ENCODE measurements at places on chromosomes 7 and 10.
A peak's percentile ranks its signal among the peaks of the same experiment; 100 is the strongest.

GRCh38 chr7:149867762-149868622, 5.8 kb upstream of the ATP6V0E2 start:
- DNase-seq, result no peak

DNA sequence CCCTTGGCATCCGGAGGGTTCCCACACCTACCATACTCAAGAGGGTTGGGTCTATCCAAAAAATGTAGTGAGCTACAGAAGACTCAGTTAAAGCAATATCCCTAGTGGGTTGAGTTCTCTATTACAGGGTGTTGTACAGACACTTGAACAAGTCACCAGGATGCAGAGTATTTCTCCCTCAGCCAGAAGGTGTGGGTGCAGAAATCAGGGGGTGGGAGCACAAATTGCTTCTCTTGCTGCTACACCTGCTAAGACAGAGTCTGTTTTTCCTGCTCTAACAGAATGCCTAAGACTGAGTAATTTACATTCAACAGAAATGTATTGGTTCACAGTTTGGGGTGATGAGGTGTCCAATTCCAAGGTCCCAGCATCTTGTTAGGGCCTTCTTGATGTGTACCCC, 433.4 kb downstream of the TCERG1L start:
- DNase-seq, result no peak

GRCh38 chr10:102233997-102234396, 7.3 kb downstream of the PITX3 start:
- no peak for DNase-seq

- no peak for DNase-seq
Observed at GRCh38 chr10:11763501-11763861, 21.3 kb downstream of the ECHDC3 start.

GRCh38 chr7:28062197-28062991, 118.2 kb downstream of the JAZF1 start:
- peak; percentile 74 for DNase-seq

DNA sequence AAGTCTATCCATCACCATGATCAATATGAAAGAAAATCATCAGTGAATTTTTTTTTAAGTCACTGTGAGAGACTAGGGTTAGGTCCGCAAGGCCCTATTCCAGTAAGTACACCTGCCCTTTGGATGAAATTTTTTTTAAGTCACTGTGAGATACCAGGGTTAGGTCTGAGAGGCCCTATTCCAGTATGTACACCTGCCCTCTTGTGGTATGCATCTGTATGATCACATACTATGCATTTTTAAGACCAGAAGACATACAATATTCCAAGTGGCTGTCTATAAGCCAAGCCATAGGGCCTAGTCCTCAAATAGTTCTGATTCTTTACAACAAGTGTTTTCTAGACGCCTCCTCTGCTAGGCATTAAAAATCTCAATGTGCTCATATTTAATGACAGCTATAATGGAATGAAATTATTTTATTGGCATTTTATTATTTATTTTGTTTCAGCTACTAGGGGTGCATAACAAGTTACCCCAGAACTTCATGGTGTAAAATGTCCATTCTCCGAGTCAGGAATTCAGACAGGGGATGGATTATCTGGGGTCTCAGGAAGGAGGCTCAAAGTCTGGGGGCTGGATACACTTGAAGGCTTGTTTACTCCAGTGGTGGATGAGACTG, 53.1 kb downstream of the TEX36 start:
- DNase-seq, result peak; percentile 45

- DNase-seq, result no peak
Observed at GRCh38 chr7:70406186-70406949, 725.6 kb upstream of the GALNT17 start.

DNA sequence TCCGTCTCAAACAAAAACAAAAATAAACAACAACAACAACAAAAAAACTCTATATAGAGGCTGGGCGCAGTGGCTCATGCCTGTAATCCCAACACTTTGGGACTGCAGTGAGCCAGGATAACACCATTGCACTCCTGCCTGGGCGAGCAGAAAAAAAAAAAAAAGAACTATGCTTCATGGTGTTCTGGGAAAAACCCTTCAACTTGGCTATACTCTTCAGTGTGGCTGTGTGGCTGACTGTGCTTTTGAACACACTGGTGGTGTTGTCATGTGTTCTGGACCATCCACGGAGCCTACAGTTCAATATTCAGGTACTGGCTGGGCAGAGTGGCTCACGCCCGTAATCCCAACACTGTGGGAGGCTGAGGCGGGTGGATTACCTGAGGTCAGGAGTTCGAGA, 26.5 kb downstream of the SNX8 start:
- DNase-seq, result no peak

DNA sequence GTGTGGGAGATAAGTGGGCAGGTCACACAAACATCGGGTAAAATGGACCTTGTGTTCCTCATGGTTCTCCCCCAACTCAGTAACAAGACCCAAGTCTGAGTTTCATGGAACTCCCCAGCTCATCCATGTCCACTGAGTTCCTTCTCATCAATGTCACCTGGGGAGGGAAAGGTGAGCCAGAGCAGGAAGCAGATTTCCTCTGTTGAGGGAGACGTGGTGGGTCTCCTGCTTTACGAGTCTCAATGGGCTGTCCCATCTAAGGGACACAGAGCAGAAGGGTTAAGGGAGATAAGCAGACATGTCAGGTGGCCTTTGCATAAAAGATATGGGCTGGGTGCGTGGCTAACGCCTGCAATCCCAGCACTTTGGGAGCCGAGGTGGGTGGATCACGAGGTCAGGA, 56.5 kb upstream of the SORCS3 start:
- DNase-seq, result no peak

DNA sequence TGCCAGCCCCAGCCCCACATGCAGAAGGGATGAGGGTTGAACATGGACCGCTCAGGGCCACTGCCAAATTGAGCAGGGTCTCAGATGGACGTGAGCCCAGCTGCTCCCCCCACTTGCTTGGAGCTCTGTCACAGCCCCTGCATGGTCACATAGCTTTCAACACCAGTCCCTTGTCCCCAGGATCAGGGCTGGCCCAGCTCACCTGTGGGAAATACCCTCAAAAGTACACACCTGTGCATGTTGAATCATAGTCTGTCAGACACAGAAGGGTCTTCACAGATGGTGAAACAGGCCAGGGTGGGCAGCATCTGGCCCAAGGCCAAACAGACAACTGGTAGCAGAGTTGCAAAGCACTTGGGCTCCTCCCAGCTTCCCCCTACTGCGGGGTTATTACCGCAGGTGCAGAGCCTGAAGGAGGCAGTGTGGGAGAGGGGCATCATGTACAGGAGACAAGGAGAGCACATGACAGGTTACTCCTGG, 77.6 kb upstream of the UNC5B start:
- DNase-seq, result no peak

DNA sequence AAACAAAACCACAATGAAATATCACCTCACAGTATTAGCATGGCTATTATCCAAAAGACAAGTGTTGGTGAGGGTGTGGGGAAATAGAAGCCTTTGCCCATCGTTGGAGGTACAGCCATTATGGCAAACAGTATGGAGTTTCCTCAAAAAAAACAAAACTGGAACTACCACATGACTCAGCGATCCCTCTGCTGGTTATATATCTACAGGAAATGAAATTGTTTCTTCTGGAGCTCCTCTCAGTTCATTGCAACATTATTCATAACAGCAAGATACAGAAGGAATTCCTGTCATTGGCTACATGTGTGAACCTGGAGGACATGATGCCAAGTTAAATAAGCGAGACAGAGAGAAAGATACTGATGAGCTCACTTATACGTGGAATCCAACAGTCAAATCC, 2.4 kb upstream of the UBE3C start:
- no peak for DNase-seq

- DNase-seq, result no peak
Observed at GRCh38 chr10:6002809-6003510, 25.6 kb upstream of the IL15RA start.

- no peak for DNase-seq
Observed at GRCh38 chr7:31958226-31958625, 112.0 kb downstream of the PDE1C start.

DNA sequence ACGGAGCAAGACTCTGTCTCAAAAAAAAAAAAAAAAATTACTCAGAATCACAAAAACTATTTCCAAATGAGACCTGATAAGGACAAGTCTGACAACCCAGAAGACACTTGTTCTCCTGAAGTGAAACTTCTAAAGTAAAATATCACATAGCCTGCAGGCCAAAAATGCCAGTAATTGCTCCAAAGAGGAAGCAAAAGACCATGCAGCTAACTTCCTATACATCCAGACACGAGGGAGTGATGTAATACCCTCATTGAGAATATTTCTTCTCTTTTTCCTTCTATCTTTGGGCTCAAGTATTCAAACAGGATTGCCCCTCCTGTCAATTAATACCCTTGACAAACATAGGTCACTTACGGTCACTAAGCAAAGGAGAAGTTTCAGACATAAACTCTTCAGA, 31.2 kb downstream of the ARMH3 start:
- no peak for DNase-seq

- DNase-seq, result no peak
Observed at GRCh38 chr7:31729195-31729804, 42.3 kb downstream of the PPP1R17 start.

- no peak for DNase-seq
Observed at GRCh38 chr10:17771017-17771416, 19.0 kb downstream of the TMEM236 start.

DNA sequence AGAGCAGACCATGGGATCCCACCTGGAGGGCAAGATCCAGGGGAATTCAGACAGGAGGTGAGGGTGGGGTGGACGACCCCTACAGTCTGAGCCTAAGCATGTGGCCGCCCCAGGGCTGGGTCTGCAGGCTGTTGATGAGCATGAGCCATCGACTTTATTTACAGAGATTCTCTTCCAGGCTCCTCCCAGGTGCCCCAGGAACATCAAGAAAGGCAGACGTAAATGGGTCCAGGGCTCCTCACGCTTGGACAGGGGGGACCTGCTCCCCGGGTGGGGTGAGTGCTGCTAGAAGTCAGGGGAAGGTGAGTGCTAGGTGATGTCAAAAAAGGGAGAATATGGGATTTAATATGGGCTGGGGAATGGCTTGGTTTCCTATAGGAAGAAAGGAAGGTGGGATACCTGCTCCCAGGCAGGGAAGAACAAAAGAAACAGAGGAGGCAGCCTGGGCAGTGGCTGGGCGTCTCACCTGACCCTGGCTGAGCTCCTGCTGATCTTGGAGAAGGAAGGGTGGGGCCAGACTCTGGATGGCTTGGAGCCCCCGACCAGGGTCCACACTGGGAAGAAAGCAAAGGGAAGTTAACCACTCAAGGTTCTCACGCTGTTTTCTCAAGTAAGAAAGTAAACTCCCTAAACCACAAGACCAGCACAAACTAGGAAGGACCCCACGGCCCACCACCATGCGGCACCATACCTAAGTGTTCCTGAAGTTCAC, 162.1 kb upstream of the SHH start:
- DNase-seq, result no peak

GRCh38 chr7:1223196-1223981, 9.3 kb upstream of the UNCX start:
- no peak for DNase-seq

GRCh38 chr7:5694221-5694754, 87.2 kb downstream of the RNF216 start:
- DNase-seq, result no peak

- no peak for DNase-seq
Observed at GRCh38 chr7:81648716-81649115, 121.1 kb downstream of the HGF start.

DNA sequence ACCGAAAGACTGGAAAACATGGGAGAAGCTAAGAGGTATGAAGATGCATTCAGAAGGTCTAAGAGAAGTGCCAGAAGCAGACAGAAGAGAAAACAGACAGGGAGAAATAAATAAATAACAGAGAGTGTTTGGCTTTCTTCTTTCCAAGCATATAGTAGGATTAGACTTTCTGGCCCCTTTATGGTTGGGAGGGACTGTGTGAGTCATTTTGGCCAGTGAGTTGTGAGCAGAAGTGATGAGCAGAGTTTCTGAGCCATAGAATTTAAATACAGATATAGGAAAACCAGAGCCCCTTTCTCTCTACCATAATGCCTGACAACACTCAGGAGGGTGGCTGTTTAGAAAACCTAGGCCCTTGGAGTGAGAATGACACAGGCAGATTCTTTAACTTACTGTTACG, 171.0 kb downstream of the PPP1R17 start:
- DNase-seq, result no peak

GRCh38 chr7:73567846-73568685, 10.3 kb downstream of the TBL2 start:
- no peak for DNase-seq

GRCh38 chr7:7702826-7703225, 15.6 kb downstream of the RPA3 start:
- no peak for DNase-seq

GRCh38 chr7:93262535-93262934, 30.4 kb downstream of the VPS50 start:
- no peak for DNase-seq

DNA sequence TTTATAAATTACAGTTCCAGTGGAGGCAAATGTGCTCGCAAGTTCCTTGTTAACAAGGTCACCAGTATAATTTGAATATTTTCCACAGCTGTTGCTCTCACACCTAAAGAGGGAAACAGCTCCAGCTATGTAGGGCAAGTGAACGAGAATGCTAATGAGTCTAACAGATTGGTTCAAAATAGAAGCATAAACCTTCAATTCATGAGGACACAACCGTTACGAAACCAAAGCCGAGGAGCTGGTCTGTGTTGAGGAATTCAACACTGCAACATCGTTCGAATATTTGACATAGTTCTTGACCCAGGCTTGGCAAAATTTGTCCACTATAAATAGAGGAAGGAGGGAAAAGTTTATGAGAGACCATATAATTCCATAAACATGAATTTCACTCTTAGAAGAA, 161.3 kb downstream of the KLF6 start:
- no peak for DNase-seq

GRCh38 chr7:140350056-140350455, 48.3 kb downstream of the SLC37A3 start:
- no peak for DNase-seq

DNA sequence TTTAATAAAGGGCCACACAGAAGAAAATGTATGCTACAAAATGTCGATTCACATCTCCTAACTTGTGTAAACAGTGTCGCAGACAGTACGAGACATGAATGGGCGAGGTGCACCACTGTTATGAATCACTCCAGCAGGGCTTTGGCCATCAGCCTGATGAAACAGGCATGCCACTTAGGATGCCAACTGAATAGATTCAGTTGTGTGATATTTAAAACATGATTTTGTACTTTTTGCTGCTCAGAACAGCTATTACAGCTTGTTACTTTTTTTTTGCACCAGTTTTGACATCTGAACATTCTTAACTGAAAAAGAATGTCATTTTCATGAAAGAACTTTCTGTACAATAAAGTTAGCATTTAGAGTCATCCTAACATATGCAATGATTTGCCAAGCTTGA, 138.1 kb downstream of the VTI1A start:
- DNase-seq, result no peak

DNA sequence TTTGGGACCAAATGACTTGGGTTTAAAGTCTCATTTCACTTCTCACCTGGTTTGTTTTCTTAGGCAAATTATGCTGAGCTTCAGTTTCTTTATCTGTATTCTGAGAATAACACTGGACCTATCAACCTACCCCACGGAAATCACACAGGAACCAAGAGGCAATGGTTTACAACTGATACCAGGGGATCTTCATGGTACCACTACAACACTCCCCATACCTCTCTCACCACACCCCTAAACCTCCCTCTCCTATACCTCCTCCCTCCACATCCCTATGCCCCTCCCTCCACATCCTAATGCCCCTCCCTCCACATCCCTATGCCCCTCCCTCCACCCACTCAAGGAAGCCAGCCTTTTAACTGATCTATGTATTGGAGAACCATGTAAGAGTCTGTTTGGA, 9.9 kb downstream of the FAM204A start:
- DNase-seq, result no peak

All from NCI-H748 treated with DMSO at 0.1 percent for 48 hours (cell line).